ENCODE measurements at places on chromosomes 16 and 17.

- no peak for DNase-seq
Measured at GRCh38 chr16:9813665-9814064, 368.6 kb downstream of the GRIN2A start.

DNA sequence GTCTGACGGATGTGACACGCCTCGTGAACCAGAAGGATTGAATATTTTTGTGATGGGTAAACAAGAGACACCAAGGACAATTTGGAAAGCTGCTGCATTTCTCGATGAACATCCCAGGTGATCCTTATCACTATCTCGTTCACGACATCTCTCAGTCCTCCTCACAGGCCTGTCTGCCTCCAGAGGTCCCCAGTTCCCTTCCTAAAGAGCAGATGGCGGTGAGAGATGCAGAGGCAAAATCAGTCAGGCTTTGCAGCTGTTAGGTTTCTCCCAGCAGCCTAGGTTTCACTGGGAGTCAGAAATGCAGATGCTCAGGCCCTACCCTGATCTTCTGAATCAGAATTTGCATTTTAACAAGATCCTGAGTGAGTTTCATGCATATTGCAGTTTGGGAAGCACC lies 23.6 kb downstream of the SCPEP1 start:
- DNase-seq: no peak

- DNase-seq: no peak
Measured at GRCh38 chr16:27323781-27324561, 10.2 kb downstream of the IL4R start.

DNA sequence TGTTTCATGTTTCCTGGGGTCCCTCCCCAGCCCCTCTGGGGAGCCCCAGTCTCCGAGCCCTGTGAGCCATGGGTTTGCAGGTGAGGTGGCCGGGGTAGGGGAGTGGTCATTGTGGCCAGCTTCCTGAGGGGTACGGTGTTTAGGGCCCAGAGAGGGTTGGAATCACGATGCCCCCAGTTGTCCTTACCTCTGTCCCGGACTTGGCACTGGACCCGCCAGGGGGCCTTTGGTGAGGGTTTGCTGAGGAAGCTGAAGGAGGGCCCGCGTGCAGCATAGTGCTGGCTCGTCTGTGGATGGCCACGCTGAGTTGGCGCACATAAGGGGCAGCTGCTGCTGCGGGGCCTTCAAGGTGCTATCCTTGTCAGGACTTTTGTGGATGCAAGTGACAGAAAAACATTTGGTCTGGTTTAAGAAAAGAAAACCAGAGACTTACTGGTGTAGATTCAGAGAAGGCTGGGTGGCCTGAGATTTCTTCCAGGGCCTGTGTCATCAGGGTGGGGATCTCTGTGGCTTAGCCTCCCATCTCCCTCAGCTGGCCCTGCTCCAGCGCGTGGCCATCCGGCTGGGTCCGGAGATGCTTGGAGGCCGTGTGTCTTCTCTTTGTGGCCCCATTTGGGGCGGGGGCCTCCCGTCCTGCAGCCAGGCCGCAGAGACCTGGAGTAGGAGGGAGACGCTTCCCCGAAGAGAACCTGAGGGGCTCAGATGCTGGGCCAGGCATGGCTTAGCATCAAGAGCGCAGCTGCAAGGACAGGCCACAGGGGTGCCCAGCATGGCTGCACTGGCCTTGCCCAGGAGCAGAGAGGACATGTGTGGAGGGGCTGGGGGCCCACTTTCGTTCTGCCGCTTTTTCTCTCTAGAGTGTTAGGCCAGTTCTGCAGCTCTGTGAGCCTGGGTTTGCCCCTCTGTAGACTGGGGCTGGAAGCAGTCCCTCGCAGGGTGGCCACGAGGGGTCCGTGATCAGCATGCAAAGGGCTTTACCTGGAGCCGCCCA lies 33.7 kb upstream of the NUDT16L1 start:
- no peak for DNase-seq

Data from bone marrow (tissue), 2 donors.